T follicular helper cell (primary cell): ENCODE measurements at places on chromosomes 16 and 17.

DNA sequence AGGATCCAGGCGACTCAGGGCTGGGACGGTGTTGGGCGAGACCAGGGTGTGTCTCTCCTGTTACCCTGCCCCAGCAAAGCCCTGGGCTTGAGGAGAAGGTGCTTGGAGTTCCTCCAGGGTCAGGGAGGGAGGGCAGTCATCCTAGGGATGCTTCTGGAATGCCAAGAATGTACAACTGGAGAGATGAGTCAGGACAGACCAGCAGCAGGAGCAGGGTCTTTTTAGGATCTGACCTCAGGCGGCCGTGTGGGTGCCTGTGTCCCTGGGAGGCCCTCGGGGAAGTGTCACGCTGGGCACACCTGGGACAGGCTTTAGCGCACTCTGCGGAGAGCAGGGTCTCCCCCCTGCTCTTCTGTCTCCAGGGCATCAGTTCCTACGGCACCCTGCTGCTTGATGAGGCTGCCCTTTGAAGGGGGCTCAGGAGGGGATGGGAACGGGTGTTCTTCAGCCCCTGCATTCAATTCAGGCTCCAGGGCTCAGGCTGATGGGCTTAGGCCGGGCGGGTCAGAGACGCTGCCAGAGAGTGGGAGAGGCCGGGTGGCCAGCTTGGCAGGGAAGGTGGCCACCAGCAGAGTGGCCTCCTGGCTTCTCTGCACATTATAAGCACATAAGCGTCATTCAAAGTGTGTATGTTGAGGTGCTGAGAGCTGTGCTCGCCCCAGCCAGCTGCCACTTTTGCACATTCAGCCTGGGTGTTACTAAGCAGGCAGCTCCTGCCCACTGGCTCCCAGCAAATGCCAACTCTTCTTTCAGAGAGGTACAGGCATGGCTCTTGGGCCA lies 8.4 kb upstream of the MTSS2 start:
- DNase-seq, result no peak

DNA sequence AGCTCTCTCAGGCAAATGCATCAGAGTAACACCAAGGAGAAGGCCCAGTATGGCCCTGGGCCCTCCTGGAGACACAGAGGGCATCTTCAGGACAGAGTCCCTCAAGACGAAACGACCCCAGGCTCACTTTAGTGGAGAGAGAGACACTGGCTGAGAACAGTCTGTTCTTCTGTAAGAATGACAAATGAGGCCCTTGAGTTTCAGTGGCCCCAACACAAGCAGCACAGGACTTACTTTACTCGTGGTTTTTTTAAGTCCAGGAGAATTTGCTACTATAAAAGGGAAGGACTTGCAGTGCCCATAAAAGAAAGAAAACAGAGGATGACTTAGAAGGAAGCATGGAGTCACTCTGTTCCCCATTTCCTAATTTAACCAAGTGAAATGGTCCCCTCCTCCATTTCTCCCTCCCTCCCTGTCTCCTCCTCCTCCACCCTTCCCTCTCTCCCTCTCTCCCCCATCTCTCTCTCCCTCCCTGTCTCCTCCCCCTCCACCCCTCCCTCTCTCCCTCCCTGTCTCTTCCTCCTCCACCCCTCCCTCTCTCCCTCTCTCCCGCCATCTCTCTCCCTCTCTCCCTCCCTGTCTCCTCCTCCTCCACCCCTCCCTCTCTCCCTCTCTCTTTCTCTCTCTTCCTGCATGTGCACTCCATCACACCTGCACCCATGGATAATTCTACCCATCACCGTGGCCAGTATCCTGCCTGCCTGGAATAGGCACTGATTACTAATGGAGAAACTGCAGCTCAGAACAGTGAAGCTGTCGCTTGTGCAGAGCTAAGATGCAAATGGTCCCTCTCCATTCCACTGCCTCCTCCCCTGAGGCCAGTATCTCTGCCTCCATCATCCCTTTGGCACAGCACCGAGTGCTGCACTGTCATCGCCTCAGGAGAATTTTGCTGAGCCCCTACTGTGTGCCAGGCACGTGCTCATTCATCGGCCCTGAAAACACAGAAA lies 47.3 kb upstream of the RBFOX3 start:
- DNase-seq, result no peak

DNA sequence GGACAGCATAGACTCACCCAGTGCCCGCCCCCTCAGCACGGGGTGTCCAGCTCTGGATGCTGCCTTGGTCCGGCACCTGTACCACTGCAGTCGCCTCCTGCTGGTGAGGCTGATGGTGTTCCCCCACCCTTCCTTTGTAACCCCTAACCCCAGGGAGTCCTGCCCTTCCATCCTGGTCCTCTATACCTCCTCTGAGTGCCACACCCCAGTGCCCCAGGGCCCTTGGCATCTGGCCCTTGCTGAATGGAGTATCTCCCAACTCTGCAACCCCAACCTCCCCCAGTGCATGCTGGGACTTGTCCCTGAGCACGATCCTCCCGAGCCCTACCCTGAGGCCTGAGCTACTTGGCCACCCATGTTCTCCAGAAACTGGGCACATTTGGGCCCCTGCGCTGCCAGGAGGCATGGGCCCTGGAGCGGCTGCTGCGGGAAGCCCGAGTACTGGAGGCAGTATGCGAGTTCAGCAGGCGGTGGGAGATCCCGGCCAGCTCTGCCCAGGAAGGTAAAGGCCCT lies 15.8 kb downstream of the RIPOR1 start:
- no peak for DNase-seq

- DNase-seq, result no peak
Observed at GRCh38 chr16:64012166-64012565, 1109.7 kb downstream of the CDH11 start.

DNA sequence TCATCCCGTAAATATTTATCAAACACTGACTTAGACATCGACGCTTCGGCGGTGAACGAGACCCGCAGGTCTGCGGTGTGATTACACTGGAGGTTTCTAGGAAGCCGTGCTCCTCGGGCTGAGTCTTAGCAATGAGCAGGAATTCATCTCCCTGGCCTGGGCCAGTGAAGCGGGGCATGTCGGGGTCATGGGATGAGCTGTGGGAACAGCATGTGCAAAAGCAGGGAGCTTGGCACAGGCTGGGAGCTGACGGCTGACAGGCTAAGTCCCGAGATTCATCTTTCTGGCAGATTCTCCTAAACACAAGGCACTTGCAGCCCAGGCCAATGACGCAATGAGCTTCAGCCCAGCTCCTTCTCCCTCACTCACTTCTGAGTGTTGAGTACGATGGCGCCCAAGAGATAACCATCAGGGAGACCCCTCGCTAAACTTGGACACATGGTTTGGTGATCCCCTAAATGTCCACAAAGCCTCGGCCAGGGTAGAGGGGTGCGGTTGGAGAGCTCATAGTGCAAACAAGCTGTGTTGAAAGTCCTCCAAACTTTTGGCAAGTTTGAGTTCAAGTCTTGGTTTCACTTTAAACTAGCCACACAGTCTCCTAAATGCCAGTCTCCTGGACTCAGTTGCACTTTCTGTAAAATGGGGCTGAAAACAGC lies 12.8 kb downstream of the CRISPLD2 start:
- no peak for DNase-seq

GRCh38 chr17:59652119-59652518 lies 32.4 kb downstream of the CLTC start:
- no peak for DNase-seq

DNA sequence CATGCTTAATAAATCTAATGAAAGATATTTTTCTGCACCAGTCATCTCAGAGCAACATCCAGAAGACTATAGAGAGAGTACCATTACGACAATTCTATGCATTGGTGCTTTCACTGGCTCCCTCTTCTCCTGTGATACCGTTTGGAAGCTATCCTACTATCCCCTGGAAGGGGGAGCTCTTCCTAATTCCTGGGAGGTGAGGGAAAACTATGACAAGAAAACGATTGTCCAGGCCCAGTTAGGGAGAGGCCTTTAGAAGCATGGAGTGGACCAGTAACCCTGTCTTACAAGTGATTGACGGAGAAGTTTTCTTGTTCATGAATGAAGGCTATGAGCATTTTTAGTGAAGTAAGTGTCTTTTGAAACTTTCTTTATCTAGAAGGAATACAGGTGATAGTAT lies 150.2 kb downstream of the TANC2 start:
- no peak for DNase-seq

- DNase-seq, result no peak
Observed at GRCh38 chr16:14196539-14196938, 125.4 kb downstream of the MRTFB start.

GRCh38 chr16:53775821-53776431 lies 72.0 kb downstream of the FTO start:
- DNase-seq, result no peak

GRCh38 chr17:30332057-30332542 lies 1.8 kb downstream of the TMIGD1 start:
- DNase-seq, result peak; percentile 35

DNA sequence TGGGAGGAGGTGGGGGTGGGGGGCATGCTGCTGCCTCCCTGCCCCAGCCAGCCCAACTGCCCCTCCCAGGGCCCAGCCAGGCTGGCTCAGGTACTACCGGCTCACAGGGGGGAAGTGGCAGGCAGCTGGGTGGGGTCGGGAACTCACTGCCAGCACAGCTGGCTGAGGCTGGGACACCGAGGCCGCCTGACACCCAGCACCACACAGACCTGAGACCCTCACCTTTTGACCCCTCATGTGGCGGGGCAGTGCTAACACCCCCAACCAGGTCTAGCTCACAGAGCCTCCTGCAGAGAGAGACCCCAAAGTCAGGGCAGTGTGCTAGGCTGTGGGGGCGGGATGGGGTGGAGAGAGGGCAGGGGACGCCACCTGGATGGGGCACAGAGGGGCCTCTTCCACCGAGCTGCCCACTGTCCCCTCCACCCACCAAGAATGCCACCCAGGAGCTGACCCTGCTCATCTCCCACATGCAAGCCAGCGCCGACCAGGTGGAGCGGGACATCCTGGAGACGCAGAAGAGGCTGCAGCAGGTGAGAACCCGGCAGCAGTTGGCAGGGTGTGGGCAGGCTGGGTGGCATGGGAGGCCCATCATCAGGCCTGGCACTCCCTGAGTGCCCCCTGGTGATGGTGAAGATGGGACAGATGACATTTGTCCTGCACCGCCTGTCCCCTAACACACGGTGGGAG lies 3.0 kb downstream of the EVPLL start:
- no peak for DNase-seq

DNA sequence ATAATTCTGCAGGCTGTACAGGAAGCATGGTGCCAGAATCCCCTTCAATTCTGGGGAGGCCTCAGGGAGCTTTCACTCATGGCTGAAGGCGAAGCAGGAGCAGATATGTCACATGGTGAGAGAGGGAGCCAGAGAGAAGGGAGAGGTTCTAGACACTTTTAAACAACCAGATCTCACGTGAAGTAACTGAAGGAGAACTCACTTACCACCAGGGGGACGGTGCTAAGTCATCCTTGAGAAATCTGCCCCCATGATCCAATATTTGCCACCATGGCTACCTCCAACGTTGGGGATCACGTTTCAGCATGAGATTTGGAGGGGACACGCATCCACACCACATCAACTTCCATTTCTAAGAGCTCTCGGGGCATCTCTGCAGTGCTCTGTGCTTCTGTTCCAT lies 37.4 kb upstream of the GNA13 start:
- no peak for DNase-seq

DNA sequence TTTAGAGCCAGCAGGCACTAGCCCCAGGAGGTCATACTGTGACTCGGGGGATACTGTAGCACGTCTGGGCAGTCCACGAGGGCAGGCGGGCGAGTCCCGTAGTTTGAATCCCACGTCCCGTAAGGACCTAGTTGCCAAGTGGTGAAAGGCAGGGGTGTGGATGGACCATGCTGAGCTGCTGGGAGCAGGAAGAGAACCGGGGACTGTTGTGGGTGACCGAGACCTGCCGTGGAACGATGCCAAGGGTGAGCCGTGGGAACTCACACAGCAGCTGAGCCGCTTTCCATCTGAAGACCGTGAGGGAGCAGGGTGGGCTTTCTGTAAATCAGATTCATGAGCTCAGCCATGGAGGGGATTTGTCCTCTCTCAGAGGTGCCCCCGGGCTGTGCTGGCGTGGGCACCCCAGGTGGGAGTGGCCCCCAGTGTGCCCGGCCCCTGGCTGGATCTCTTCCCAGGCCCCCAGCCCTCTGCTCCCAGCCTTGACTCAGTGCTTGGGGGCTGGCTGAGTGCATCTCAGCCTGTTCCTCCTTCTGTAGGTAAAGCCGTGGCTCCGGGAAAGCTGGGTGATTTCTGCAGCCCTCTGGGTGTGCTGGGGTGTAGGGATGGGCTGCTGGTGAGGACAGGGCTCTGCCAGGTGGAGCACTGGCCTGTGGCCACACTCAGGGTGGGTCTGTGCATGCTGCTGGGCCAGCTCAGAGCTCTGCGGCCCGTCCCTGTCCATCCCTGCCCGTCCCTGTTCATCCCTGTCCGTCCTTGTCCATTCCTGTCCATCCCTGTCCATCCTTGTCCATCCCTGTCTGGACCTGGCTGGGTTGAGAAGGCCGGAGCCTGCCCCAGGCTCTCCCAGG lies 13.6 kb downstream of the ASPSCR1 start:
- no peak for DNase-seq

GRCh38 chr17:44807817-44808155 lies 22.3 kb downstream of the GJC1 start:
- no peak for DNase-seq

DNA sequence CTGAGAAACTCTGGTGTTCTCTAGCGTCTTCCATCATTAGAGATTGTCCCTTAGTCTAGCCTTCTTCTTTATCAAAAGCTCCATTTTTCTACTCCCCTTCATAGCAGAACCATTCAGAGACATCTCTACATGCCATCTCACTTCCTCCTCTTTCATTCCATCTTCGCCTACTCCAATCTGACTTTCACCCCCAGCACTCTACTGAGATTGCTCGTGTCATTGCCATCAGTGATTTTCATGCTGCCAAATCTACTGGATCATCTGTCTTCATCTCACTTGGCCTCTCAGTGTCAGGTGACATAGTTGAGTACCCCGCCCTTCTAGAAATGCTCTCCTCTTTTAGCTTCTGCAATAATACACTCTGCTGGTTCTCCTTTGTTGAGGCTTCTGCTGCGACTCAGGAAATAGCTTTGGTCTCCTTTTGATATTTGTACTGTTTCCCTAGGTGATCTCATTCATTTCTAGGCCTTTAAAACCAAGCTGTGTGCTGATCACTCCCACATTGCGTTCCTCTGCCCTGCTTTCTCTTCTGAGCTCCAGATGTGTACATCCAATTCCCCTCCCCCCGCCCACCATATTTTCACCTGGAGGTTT lies 119.1 kb downstream of the FTO start:
- no peak for DNase-seq

DNA sequence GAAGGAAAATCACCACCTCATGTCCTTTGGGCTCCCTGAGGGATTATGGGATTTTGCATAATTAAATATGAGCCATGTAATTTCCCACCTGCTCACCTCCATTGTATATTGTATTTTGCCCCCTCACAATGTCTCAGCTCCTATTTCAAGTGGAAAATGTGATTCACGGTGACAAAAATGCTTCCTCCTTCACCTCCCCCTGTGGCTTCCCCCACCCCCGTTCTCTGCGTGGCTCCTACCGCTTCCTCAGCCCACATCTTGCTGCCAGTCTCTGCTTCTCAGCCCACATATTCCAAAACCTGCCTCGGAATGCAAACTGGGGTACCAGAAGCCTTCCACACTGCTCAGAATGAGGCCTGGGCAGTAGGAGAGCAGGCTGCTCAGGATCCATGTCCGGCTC lies 394.5 kb upstream of the C16orf82 start:
- DNase-seq, result no peak

GRCh38 chr16:27237219-27238015 lies 31.2 kb downstream of the NSMCE1 start:
- peak; percentile 48 for DNase-seq
